ENCODE measurements at places on chromosomes 2 and 18. TPM values are rescaled to one million over a fixed set of nuclear protein-coding genes. Genes with fewer than 3 reads are reported as not detected.

The GPR75 gene
- 2.1 TPM for total RNA-seq

DNA sequence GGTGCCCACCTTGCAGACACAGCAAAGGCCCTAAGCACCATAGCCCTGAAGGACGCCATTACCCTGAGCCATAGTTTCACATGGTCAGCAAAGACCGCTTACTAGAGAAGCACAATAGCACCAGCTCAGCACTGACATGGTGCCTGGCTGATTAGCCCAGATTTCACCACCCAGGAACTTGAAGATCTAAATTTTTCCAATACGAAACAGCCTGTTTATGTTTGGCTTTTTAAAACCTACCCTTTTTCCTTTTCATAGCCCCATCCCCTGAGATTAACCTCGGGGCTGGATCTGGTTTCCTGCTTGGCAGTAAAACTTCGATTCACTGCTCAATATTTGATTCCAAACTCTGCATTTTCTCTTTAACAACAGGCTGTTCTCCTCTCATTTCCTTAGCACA lies 158.5 kb upstream of the PID1 start:
- no peak for DNase-seq

- DNase-seq, result no peak
These were observed 6.8 kb downstream of the STK25 start for GRCh38 chr2:241501551-241501950.

GRCh38 chr2:120531863-120532600 lies 186.1 kb downstream of the INHBB start:
- no peak for DNase-seq

The HJURP gene
- total RNA-seq, result not detected

The ZCCHC2 gene
- 22.3 TPM for total RNA-seq

DNA sequence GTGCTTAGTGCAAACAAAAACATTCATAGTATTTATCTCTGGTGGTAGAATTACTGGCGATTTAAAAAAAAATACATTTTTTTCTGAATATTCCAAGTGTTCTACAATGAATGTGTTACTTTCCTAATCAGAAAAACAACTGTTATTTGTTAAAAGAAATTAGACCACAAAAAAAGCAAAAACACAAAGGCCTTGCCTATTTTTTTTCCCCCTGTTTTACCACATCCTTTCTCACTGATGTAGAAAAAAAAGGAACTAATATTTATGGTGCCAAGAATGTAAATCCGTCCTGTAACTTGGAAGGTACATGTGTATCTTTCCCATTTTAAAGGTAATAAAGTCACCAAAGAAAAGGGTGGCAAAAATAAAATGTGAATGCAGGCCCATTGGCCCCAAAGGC lies 28.4 kb upstream of the MGAT4A start:
- no peak for DNase-seq

GRCh38 chr18:49094979-49095632 lies 144.3 kb upstream of the SMAD7 start:
- no peak for DNase-seq

DNA sequence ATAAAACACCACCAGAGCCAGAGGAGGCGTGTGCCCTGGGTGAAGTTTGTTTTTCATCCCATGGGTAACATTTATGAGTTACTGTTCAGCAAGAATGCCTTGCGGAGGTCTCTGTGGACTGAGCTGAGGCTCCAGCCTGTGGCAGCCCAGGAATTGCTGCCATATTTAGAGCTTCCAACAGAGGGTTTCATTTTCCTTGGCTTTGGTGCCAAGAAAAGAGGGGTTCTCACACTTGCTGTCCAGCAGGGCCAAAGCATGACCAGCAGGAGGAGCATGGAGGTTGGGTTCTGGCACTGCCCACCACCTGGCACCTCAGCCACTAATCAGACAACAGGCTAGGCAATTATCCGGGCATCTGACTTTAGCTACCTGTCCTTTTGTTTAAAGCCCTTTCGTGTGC lies 36.7 kb downstream of the EPAS1 start:
- no peak for DNase-seq

DNA sequence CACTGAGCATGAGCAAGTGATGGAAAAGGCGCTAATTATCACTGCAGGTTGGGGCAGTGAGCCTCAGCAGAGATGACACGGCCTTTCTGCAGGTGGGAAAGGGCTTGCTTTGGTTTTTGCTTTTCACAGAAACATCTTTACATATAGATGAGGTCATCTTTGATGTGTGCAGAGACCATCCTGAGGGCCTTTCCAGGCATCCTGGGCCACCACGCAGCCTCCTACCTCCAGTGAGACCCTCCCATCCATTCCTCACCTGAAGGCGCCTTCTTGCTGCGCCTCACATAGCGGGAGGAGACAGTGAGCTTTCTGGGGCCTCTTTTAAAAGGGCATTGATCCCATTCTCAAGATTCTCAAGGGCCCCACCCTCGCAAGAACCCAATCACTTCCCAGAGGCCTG lies 235.3 kb upstream of the RAB6C start:
- no peak for DNase-seq

DNA sequence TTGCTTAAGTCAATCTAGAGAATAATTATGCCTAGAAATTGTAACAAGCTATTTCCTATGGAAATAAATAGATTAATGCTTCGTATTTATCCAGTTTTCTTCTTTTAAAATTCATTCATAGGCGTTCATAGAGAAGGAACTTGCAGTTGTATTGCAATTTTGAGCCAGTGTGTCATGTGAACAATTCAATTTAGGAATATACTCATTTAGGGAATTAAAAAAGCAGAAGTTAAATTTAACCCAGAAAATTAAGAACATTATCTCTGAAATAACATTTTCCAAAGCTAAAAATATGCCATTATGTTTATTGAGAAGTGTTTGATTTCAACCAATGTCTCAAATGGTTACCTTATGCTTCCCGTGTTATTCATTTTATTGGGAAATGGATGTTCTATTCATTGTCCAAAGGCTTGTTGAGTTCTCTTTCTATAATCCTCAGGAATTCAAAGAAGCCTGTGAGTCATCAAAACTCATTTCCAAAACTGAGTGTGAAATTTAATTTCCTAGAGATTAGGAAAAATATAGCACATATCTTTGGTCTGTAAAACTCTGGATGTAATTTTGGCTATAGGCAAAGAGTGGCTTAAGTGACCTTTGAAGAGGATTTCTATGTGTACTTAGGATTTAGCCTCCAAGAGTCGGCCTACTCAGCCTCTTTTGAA lies 99.7 kb downstream of the SLC8A1 start:
- no peak for DNase-seq

- no peak for DNase-seq
These were observed 22.3 kb upstream of the DUSP2 start for GRCh38 chr2:96167407-96168013.

DNA sequence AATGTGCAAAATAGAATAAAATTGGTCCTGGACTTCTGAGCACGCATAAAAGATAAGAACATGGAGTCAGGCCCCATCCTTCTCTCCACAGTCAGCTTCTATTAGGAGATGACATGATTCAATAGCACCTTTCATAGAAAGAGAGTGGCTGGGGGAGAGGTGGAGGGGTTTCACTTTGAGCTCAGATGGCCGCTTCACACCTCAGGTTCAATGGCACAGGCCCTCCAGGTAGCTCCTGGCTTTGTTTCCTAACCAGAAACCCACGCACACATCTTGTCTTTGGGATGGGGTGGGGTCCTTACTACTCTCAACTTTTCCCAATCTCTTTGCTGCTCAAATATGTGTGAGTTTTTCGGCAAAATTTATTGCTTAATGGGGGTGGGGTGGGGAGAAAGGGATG lies 332.3 kb downstream of the CLIP4 start:
- DNase-seq, result no peak

Measured in ovary (tissue), 10 donors.